Fibroblast of villous mesenchyme (primary cell): ENCODE measurements at places on chromosomes 1 and 21. TPM values are rescaled to one million over a fixed set of nuclear protein-coding genes. Genes with fewer than 3 reads are reported as not detected.

SPRR2B gene
- not detected in 2 replicates for total RNA-seq

DNA sequence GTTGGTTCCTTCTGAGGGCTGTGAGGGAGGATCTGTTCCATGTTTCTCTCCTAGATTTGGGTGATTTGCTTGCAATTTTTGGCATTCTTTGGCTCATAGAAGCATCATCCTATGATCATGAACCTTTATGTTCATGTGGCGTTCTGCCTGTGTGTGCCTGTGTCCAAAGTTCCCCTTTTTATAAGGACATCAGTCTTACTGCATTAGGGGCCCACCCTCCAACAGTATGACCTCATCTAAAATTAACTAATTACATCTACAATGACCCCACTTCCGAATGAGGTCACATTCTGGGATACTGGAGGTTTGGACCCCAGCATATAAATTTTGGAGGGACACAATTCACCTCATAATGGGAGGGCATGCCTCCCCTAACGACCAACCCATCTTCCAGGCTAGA is 12.8 kb upstream of the CAMK1G start:
- no peak for DNase-seq

CBR3 gene
- total RNA-seq: 12.1 and 13.2 TPM in 2 replicates

- DNase-seq: peak; percentile 43
These were observed 20.2 kb downstream of the NFYC start for GRCh38 chr1:40711465-40712404.

FYB2 gene
- total RNA-seq: not detected in 2 replicates

GRCh38 chr21:21632926-21633325 is 634.7 kb downstream of the NCAM2 start:
- no peak for DNase-seq

DNA sequence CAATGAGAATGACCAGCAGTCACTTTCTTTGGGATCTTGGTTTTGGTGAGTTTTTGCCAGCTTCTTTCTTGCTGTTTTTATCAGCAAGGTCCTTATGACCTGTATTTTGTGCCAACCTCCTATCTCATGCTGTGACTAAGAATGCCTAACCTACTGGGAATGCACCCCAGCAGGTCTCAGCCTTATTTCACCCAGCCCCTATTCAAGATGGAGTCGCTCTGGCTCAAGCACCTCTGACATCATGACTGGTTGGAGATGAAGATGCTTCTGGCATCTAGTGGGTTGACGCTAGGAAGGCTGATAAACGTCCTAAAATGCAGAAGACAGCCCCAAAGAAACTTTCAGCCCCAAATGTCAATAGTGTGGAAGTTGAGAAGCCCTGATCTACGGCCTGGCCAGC is 33.6 kb upstream of the NHLH2 start:
- no peak for DNase-seq

GRCh38 chr1:156692925-156693847 is 12.2 kb downstream of the CRABP2 start:
- no peak for DNase-seq

PPIH gene
- 16.0 and 20.9 TPM in 2 replicates for total RNA-seq

DNA sequence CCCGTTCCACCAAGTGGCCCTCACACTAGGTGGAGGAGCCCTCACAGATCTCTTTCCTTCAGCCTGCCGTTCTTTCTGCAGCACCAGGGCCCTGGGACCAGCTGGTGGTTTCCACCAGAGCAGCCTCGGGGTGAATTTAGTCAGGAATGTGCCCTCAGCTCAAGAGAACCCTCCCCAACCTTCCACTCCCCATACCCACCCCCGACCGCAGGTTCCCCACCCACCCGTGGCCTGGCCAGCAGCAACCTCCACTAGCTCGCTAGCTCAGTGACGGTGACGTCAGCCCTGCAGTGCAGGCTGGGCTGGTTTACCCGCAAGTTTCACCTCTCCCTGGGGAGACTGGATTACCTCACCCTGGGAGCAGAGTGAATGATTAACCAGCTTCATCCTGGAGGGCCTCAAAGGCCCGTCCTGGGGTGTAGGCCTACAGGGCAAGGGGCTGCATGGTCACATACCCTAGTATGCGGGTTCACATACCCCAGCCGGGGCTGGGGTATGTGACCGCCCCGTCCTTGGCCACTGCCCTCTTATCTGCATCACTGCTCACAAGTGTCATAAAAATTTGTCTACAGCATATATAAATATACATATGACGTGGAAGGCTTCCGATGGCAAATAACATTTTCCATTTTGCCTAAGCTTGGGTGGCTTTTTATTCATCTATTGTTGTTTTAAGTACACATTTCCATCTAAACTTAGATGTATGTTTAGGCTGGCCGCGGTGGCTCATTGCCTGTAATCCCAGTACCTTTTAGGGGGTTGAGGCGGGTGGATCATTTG is 24.5 kb downstream of the ELF3 start:
- peak; percentile 98 for DNase-seq

- DNase-seq: no peak
These were observed 12.3 kb upstream of the CTNNBIP1 start for GRCh38 chr1:9922342-9922741.

GRCh38 chr1:225378880-225379279 is 49.0 kb downstream of the LBR start:
- DNase-seq: peak; percentile 38

DNA sequence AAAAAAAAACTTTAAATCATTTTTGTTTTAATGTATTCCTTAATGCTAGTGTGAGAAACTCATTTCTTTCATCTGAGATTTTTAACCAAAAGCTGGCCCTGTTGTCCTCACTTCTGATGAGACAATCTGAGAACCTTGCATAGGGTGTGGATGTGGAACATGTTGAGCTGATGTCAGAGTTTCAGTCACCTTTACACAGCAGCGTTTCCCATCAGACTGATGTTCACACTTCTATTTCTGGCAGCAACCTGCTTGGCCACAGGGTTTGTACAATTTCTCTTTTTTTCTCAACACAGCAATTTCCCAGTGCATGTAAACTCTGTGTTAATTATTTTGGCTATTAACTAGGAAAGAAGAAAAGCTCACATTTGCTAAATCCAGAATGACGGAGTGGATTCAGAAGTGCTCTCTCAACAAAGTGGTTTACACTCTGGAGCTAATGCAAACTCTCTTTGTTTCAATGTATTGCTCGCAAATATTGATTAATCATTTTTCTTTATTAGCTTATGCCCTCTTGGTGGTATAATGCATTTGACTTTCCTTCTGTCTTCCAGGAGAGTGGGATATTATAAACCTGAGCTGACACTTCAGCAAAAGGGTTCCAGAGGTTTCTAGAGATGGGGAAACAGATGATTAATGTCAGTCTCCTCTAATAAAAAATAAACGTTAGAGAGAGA is 70.5 kb upstream of the HSPA13 start:
- no peak for DNase-seq

DNA sequence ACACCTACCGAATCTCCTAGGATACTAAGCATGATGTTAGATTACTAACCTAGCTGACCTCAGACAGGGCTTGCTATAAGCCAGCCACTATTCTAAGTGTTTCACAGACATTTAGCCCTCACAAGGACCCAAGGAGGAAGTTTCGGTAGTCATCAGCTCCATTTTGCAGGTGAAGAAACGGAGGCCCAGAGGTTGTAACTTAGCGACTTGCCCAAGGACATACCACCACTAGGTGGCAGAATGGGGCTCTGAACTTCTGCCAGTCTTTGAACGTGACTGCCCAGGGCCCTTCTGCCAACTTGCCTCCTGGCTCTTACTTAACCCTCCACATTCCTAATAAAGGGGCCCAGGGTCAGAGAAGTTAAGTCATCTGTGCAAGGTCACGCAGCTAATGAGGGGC is 283.5 kb downstream of the C1orf94 start:
- no peak for DNase-seq

DNA sequence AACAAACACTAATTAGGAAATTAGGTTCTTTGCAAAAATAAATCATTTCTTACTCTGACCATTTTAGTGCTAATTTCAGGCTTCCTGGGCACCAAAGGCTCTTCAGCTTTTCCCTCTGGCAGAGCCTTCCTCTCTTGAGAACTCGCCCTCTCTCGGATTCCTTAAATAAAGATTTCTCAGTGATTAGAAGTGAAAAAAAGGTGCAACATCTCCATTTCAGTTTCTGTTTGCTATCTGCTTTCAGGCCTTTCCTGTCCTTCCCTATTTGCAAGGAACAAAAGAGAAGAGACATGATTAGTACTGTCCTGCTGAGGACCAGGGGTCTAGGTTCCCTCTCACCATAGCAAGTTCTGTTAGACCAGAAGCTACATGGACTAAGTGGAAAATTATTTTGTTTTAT is 27.8 kb upstream of the CACYBP start:
- no peak for DNase-seq

DNA sequence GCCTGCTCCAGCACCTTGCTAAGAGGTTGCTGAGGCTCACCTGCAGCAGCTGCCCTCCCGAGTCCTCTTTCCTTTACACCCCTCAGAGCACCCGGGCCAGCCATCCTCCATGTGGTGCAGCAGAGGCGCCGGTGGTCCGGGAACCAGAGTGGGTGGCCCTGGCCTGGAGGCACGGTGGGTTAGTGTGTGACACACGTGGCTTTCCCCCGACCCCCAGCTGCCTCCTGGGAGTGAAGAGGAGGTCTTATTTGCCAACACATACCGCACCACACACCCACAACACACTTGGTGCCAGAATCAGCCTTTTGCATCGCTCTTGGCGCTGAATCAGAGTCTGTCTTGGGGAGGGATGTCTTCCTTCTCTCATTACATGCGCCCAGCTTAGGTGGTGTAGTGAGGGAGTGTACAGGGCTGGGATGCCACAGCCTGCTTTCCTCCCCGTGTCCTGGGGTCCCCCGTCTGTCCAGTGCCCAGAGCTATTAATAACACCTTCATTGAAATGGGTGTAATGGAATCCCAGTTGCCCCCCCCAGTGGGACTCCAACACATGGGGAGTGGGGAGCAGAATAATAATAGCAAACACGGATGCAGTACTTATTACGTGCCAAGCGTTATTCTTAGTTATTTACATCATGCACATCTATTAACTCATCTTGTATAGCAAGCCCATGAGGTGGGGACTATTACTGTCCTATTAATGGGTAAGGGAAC is 38.2 kb downstream of the MAPKAPK2 start:
- no peak for DNase-seq

- no peak for DNase-seq
These were observed 22.0 kb downstream of the CNST start for GRCh38 chr1:246588159-246588721.

DNA sequence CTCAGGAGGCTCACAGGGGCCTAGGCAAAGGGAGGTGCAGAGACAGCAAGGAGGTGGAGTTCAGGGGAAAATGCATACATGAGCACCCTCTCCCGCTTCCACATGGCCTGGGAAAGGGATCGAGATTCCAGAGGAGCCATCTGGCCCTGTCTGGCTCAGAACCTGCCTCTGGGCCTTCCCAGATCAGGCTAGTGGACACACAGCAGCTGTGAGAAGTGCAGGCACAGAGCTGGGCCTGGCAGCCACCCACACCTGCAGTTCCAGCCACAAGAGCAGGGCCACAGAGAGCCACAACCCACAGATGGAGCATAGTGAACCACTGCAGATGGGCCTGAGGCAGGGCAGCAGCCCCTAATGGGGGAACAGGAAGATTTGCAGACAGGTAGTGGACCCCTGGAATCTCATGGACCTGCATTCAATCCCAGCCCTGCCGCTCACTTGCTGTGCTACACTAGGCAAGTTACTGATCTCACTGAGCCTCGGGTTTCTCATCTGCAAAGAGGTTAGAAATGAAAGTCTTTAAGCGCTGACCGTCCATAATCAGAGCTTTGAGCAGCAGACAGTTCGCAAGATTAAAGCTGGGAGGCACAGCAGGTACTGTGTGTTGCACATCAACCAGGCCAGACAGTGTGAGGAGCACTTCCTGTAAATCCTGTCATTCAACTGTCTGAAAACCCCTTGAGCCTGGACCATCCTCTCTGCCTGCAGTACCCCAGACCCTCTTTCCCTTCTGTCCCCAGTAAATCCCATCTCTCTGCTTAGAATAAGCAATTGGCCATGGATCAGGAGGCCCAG is 58.0 kb downstream of the MATN1 start:
- DNase-seq: no peak

- no peak for DNase-seq
These were observed 13.6 kb upstream of the CDK11B start for GRCh38 chr1:1672181-1672965.

RUNX3 gene
- not detected in 2 replicates for total RNA-seq

GPR25 gene
- total RNA-seq: not detected in 2 replicates

GRCh38 chr1:32884726-32885125 is 1.6 kb upstream of the HPCA start:
- DNase-seq: no peak

DNA sequence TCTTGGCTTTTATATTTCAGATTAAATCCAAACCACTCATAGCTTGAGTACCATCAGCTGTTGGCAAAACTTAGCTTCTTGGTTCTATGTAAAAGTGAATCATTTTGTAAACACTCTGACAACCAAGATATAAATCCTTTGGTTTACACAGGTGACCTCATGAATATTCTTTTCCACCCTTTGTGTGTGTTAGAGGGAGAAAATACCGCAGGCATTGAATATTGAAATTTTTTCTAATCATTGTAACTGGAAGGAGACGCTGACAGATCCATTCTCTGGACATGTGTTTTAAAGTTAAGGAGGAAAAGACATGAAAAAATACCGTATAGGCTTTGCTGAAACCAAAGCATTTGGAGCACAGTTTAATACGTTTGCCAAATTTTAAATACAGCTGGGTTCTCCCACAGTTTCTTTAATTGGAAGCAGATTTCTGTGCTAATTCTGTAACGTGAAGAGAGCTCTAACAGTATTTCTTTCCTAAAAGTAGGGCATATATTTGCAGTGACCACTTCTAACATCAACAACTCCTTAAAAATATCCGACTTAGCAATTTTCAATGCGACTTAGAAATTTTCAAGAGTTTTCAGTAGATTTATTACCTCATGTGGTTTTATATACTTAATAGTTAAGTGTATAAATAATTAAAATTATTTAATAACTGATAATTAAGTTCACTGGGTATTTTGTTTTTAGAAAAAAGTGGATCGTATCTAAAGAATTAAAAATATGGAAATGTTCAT is 388.2 kb downstream of the USP25 start:
- peak; percentile 65 for DNase-seq

DNA sequence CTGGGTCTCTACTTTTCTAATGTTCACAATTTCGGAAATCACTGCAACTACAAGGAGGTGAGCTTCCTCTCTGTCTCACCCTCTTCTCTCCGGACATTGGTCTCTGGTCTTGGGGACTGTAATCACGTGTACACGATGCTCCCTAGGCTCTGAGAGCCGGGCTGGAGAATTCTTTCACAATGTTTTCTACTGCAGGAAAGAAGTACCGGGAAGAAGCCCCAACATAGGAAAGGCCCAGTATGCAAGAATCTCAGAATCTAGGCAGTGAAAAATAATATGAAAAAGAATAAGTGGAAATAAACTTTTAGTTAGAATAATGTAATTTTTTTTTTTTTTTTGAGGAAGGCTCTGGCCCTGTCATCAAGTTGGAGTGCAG is 13.5 kb upstream of the HJV start:
- peak; percentile 49 for DNase-seq

GRCh38 chr1:117427297-117427696 is 60.0 kb downstream of the MAN1A2 start:
- no peak for DNase-seq

- DNase-seq: peak; percentile 58
These were observed 66.0 kb downstream of the BCAR3 start for GRCh38 chr1:93615582-93616150.

DNA sequence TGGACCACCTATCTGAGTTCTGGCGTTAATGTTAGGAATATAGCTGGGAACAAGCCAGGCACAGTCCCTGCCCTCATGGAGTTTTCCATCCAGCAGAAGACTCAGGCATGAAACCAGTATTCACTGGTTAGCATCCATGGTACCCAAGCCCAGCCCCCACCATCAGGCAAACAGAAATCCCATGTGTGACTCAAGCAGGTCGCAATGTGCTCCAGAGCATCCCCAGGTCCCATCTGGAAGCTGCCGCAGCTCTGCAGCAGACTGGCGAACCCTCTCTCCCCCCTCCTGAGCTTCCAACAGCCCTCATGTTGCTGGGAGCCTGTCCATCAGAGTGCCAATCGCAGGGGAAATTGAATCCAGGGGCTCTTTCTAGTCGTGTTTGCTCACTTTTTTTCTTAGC is 174.2 kb downstream of the RRAGC start:
- DNase-seq: no peak
